ENCODE measurements at places on chromosomes 1 and 21.

DNA sequence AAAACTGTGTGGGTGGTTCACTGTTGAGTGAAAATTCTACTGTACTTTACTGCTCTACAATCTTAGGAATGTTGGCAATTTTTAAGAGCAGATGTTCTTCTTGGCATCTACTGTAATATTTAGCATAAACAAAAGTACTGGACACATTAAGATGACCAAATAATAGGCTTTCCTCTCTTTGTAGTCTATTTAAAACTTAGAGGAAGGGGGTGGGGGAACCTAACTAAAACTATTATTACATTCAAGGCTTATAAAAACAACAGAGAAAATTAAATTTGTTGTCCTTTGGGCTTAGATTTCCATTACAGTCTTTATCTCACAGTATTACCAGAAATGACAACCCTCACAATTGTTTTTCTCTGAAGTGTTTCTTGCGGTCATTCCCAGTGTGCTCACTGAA, 181.2 kb downstream of the PLPPR4 start:
- DNase-seq: no peak

DNA sequence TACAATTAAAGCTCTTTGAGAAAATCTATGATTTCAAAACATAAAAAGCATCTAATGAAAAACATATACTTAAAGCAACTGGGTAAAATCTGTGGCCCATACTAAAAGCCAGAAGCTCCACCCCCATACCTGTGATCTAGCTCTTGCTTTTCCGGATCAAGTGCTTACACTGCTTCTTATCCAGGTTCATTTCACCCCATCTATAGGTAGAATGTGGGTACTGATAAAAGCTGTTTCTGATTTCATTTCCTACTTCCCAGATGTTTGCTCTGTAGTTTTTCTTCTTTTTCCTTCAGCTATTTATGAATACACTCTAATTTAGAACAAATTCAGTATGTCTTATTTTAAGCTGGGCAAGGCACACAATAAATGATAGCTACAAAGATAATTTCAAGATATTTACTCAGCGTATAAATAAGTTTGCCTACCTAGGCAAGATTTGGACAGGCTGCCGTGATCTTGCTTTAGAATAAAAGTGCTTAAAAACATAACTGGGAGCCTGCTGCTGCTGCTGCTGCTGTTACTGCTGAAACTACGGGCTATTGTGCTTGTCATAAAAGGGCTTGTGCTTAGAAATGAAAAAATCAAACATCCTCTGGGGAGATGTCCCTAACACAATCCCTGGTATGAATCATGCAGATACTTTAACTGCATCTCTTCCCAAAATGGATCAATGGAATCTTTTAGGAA, 2.1 kb downstream of the SIPA1L2 start:
- no peak for DNase-seq

- no peak for DNase-seq
Measured at GRCh38 chr1:231519166-231519565, 9.3 kb upstream of the TSNAX start.

DNA sequence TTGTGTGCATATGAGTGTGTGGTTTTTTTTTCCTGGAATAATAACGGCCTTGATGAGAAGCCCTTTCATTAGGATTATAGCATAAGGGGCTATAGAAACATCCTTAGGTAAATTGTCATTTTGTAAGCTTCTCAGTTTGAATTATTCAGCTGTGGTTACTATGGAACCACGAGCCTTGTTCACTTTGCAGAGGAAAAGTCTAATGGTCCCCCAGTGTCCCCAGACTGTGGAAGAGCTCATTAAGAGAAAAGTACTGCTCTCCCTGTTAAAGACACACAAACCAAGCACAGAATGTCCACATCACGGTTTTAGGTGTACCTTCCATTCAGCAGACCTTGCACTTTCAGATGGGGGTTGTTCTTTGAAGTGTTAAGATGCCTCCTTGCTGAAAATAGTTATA, 199.3 kb upstream of the DEPDC1 start:
- no peak for DNase-seq

GRCh38 chr1:235486321-235486720, 17.9 kb downstream of the B3GALNT2 start:
- DNase-seq: no peak

DNA sequence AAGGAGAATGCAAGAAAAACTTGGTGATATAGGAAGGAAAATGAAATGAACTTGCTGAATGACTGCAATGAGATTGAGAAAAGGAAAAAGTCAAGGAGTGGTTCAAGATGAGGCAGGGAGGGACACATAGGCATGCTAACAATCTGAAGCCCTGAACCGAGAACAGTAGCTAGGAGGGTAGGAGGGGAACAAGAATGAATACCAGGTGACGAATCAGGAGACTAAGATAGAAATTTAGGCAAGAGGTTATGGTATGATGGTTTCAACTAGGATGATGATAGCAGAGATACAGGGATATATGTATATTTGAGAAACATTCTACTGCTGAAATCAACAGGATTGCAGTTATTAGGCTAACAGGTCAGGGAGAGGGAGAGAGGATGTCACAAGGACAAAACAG, 44.1 kb downstream of the SMYD3 start:
- DNase-seq: no peak

- DNase-seq: no peak
Measured at GRCh38 chr1:48530727-48531351, 58.8 kb upstream of the SPATA6 start.

GRCh38 chr1:194809665-194810064, 1623.3 kb upstream of the B3GALT2 start:
- no peak for DNase-seq

GRCh38 chr1:29256394-29256793, 20.1 kb downstream of the PTPRU start:
- DNase-seq: no peak

GRCh38 chr1:94011129-94011528, 101.9 kb upstream of the GCLM start:
- no peak for DNase-seq

GRCh38 chr1:165426745-165427144, 18.2 kb downstream of the RXRG start:
- DNase-seq: no peak
